ENCODE measurements at places on chromosomes 7 and 10. TPM values are rescaled to one million over a fixed set of nuclear protein-coding genes. Genes with fewer than 3 reads are reported as not detected.

The LRRTM3 gene
- total RNA-seq = not detected

DNA sequence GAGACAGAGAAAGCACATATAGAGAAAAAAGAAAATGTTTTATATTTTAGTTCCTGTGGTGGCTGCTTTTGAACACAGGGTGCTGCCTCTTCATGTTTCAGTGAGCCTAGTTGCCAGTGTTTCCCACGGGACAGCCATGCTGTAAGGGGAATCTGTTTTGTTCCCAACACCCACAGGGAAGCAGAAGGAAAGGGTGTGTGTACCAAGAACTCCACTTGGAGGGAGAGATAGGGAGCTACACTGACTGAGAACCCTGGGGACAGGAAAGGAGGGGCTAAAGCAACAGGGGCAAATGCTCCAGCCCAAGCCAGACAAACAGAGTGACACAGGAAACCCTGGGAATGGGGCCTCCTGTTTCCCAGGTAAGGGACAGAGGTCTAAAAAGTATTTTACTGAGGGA lies 40.2 kb downstream of the FRMPD2 start:
- peaks cover 3% of the 10 kb centered on the region for H3K27me3 ChIP-seq
- H3K36me3 ChIP-seq = no peaks in the 10 kb centered on the region
- no peak overlapping the region for H3K4me3 ChIP-seq
- DNase-seq = no peak
- no peak overlapping the region for H3K27ac ChIP-seq

GRCh38 chr7:23000597-23001360 lies 13.2 kb downstream of the HYCC1 start:
- peaks cover 13% of the 10 kb centered on the region for H3K4me1 ChIP-seq
- DNase-seq = no peak
- no peaks in the 10 kb centered on the region for H3K36me3 ChIP-seq
- H3K27ac ChIP-seq = no peak overlapping the region
- no peak overlapping the region for H3K4me3 ChIP-seq

The UCN3 gene
- total RNA-seq = not detected

The HOXA10 gene
- 4.7 TPM for total RNA-seq

The GPR37 gene
- 6.6 TPM for total RNA-seq

The LRRC61 gene
- 7.9 TPM for total RNA-seq

DNA sequence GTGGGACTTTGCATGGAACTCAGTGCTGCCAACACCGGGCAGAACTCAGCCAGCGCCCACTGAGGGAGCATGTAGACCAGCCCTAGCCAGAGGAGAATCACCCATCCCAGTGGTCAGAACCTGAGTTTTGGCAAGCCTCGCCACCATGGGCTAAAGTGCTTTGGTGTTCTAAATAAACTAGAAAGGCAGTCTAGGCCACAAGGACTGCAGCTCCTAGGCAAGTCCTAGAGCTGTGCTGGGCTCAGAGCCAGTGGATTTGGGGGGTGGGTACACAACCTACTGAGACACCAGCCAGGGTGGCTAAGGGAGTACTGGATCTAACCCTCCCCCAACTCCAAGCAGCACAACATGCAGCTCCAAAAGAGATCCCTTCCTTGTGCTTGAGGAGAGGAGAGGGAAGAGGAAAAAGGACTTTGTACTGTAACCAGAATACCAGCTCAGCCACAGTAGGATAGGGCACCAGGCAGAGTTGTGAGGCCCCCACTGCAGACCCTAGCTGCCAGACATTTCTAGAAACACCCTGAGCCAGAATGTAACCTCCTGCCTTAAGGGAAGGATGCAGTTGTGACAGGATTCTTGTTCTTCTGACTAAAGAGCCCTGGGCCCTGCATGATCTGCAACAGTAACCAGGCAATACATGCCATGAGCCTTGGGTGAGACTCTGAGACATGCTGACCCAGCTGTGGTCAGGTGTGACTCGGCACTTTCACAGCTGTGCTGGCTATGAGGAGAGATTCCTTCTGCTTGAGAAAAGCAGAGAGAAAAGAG lies 24.4 kb downstream of the GSDME start:
- H3K27ac ChIP-seq = no peak overlapping the region
- no peaks in the 10 kb centered on the region for H3K36me3 ChIP-seq
- no peak for DNase-seq

The NPC1L1 gene
- total RNA-seq = not detected

- H3K4me1 ChIP-seq = peaks cover 18% of the 10 kb centered on the region
- H3K27ac ChIP-seq = peak overlapping the region; percentile 78
- peaks cover 5% of the 10 kb centered on the region for H3K36me3 ChIP-seq
- DNase-seq = no peak
These were observed 124.2 kb upstream of the PDLIM1 start for GRCh38 chr10:95414844-95415485.

DNA sequence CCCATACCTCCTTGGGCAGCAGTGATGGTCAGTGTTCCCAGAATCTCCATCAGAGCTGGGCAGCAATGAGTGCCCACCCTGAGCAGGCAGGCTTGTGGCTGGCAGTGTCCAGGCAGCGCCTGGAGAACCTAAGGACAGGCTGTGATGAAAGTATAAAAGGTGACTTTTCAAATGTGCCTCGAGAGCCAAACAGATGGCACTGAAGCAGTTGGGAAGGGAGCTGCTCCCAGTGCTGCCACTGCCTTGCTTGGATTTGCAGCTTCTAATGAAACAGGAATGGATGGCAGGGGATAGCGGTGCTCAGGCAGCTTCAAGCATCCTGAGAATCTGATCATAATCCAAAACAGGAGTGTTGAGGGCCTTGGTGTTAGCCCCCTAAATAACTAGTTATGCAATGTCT lies 179.8 kb upstream of the AOAH start:
- H3K4me3 ChIP-seq = no peak overlapping the region
- no peak for DNase-seq
- no peaks in the 10 kb centered on the region for H3K27me3 ChIP-seq

The IDE gene
- total RNA-seq = 180 TPM

DNA sequence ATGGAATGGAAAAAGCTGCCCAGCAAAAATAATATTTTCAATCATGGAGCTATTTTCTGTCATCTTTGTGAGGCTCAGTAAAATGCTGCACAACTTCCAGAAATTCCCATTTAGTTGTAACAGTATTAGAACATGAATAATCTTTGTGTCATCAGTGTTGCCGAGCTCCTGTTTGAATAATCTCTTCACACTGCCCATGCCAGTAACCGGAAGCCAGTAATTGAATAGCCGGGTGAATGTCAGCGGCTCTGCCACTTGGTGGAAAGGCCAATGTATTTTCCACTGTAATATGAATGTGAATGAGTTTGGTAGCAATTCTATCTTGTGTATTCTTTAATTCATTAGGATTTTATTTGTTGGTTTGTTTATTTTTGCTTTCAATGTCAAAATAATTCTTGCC lies 172.5 kb upstream of the INSYN2A start:
- H3K4me3 ChIP-seq = no peak overlapping the region
- no peaks in the 10 kb centered on the region for H3K4me1 ChIP-seq
- H3K27ac ChIP-seq = no peak overlapping the region
- no peaks in the 10 kb centered on the region for H3K27me3 ChIP-seq
- peaks cover 30% of the 10 kb centered on the region for H3K36me3 ChIP-seq

- H3K4me1 ChIP-seq = no peaks in the 10 kb centered on the region
- H3K27me3 ChIP-seq = no peaks in the 10 kb centered on the region
- no peak overlapping the region for H3K27ac ChIP-seq
- no peak for DNase-seq
- H3K4me3 ChIP-seq = no peak overlapping the region
These were observed 6.2 kb downstream of the TMEM236 start for GRCh38 chr10:17758200-17758599.

DNA sequence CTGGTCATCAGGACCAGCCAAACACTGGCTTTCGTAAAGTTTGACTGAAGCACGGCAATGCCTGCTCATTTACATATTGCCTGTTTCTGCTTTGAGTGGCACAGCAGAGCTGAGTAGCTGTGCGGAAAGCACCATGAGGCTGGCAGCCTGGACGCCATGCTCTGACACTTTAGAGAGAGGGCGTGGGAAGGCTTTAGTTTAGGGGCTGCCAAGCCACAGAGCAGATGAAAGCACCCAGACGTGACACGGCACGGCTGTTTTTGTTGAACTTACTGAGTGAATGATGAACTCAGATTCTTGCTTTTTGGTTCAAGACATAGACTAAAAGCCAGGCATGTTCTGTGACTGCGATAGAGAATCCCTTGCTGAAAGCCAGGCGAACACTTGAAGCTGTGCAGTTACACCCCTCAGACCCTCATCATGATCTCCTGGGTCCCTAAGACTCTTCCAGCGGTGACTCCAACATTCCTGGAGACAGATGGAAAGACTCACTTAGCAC lies 182.1 kb downstream of the ZMYND11 start:
- no peak for DNase-seq
- no peaks in the 10 kb centered on the region for H3K4me1 ChIP-seq
- no peak overlapping the region for H3K27ac ChIP-seq
- H3K36me3 ChIP-seq = peaks cover 8% of the 10 kb centered on the region

The AKR1B1 gene
- 10.7 TPM for total RNA-seq

GRCh38 chr10:12902135-12902572 lies 99.4 kb downstream of the CCDC3 start:
- H3K27ac ChIP-seq = no peak overlapping the region
- H3K27me3 ChIP-seq = no peaks in the 10 kb centered on the region
- DNase-seq = no peak
- H3K4me3 ChIP-seq = no peak overlapping the region

DNA sequence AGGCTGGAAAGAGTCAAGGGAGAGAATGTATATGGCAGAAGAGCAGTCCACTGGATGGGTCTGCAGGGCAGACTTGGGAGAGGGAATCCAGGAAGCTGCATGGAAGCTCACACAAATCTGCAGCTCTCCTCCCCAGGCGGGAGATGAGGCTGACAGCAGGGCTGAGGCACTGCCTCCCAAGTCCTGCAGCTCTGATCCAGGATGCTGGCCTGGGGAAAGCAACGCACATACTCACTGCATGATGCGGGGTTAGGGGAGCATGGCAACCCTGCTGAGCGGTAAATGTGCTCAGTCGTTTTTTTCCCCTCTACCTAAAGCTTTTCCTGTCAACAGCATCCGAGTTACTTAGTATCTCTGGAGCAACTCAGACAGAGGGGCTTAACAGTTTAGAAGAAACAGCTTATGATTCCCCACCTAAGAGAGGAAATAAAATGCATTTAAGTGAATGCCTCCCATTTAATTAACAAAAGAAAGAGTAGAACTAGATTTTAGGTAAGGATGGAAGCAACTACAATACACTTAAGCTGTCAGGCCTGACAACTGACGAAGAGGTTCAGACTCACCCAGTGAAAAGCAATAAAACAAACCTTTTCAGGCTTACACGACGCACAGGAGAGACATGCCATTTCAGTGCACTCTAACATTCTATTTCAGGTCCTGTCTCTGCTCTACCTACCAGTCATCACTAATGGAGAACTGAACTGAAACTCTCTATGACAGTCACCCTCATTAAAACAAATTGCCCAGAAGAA lies 37.0 kb downstream of the CHCHD3 start:
- no peak overlapping the region for H3K27ac ChIP-seq
- no peaks in the 10 kb centered on the region for H3K27me3 ChIP-seq
- H3K4me1 ChIP-seq = no peaks in the 10 kb centered on the region
- H3K36me3 ChIP-seq = peaks cover 3% of the 10 kb centered on the region

GRCh38 chr7:113649556-113649955 lies 269.3 kb downstream of the PPP1R3A start:
- no peaks in the 10 kb centered on the region for H3K4me1 ChIP-seq
- no peaks in the 10 kb centered on the region for H3K36me3 ChIP-seq
- no peak overlapping the region for H3K4me3 ChIP-seq
- H3K27ac ChIP-seq = no peak overlapping the region

The ITPRID1 gene
- total RNA-seq = 4.6 TPM

The USP6NL gene
- 23.2 TPM for total RNA-seq

The TMEM270 gene
- not detected for total RNA-seq

- H3K4me3 ChIP-seq = no peak overlapping the region
- H3K27ac ChIP-seq = peak overlapping the region; percentile 86
- no peaks in the 10 kb centered on the region for H3K27me3 ChIP-seq
- H3K36me3 ChIP-seq = no peaks in the 10 kb centered on the region
- H3K4me1 ChIP-seq = peaks cover 19% of the 10 kb centered on the region
- no peak for DNase-seq
These were observed 15.4 kb upstream of the HIBADH start for GRCh38 chr7:27677912-27678612.

The STOX1 gene
- 0.64 TPM for total RNA-seq

The MYL10 gene
- total RNA-seq = not detected

DNA sequence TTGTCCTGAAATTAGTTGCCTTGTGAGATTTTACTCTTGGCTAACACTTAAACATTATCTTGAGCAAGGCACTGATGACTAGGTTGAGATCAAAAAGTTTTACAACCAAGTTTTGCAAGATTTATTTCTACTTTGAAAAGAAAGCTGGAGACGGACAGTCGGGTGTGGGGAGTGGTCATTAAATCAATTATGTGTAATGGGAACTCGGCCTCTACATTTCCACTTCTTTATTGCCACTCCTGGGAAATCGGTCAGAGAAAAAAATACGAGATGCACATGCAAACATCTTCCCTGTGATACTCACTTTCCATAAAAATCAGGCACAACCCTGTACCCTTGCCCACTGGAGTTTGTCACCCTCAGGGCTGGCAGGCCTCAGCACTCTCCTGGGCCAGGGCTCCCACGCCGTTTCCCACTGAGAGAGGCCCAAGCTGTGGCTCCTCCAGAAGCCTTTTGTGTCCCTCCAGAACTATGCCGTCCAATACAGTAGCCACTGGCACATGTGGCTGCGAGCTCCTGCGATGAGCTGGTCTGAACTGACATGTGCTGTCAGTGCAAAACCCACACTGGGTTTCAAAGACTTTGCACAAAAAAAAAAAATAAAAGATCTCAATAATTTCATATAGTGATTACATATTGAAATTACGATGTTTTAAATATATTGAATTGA lies 7.5 kb upstream of the GPNMB start:
- DNase-seq = no peak
- H3K4me1 ChIP-seq = peaks cover 49% of the 10 kb centered on the region
- H3K4me3 ChIP-seq = no peak overlapping the region
- no peaks in the 10 kb centered on the region for H3K27me3 ChIP-seq
- H3K27ac ChIP-seq = no peak overlapping the region

DNA sequence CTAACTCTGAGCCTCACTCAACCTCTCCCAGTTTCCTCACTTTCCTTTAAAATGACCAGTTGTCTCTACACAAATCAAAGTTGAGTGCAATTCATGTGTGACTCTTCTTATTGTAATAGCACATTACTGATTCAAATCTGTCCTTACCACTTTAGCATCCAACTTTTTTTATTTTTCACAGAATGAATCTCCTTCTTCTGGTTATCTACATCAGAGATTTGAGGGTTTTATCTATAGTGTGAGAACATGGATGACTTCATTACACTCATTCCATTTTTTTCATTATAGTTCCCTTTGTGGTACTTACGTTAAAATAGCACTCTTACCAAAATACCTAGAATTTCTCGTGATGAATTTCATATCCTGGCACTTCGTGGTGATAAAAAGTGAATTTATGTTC lies 43.3 kb downstream of the RTKN2 start:
- H3K27ac ChIP-seq = no peak overlapping the region
- H3K27me3 ChIP-seq = no peaks in the 10 kb centered on the region
- H3K4me3 ChIP-seq = no peak overlapping the region
- H3K4me1 ChIP-seq = no peaks in the 10 kb centered on the region
- no peak for DNase-seq

- no peak overlapping the region for H3K27ac ChIP-seq
- H3K4me3 ChIP-seq = no peak overlapping the region
- no peaks in the 10 kb centered on the region for H3K4me1 ChIP-seq
- no peaks in the 10 kb centered on the region for H3K36me3 ChIP-seq
These were observed 259.6 kb downstream of the RPS24 start for GRCh38 chr10:78292982-78293865.

- H3K27ac ChIP-seq = no peak overlapping the region
- DNase-seq = no peak
- no peak overlapping the region for H3K4me3 ChIP-seq
- H3K4me1 ChIP-seq = no peaks in the 10 kb centered on the region
- H3K27me3 ChIP-seq = no peaks in the 10 kb centered on the region
These were observed 26.6 kb upstream of the KAT6B start for GRCh38 chr10:74799721-74800221.

All from suprapubic skin (tissue), 4 donors.